ENCODE measurements at places on chromosomes 5 and 9. TPM values are rescaled to one million over a fixed set of nuclear protein-coding genes. Genes with fewer than 3 reads are reported as not detected.

- H3K27ac ChIP-seq = peak overlapping the region; percentile 94
- no peak for DNase-seq
- no peaks in the 10 kb centered on the region for H3K36me3 ChIP-seq
- H3K4me3 ChIP-seq = peak overlapping the region; percentile 82
- H3K4me1 ChIP-seq = no peaks in the 10 kb centered on the region
Measured at GRCh38 chr9:68780380-68780712, 75.3 kb downstream of the PIP5K1B start.

DNA sequence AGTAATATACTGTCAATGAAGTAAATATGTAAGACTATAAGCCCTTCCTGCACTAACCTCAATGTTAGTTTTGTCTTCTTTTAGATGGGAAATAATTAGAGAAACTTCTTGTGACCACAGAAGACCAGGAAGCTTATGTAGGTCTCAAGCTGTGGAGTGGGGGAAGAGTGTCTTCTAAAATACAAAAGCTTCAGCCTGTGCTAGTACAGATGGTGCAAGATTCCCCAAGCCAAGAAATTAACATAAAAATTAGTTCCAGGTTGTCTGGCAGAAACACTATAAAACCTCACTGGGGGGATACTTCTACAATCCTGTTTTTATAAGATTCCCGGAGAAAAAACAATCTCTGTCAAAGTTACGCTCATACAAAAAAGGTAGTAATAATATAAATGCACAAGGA is 103.6 kb downstream of the FNBP1 start:
- H3K27me3 ChIP-seq = no peaks in the 10 kb centered on the region
- H3K4me1 ChIP-seq = peaks cover 65% of the 10 kb centered on the region
- no peak overlapping the region for H3K4me3 ChIP-seq
- peak overlapping the region; percentile 82 for H3K27ac ChIP-seq

GRCh38 chr5:1405121-1405520 is 40.1 kb downstream of the SLC6A3 start:
- peak; percentile 51 for DNase-seq
- H3K27me3 ChIP-seq = peaks cover 5% of the 10 kb centered on the region
- H3K4me3 ChIP-seq = no peak overlapping the region
- H3K36me3 ChIP-seq = no peaks in the 10 kb centered on the region

Gene ARHGEF37
- 7.2 TPM for polyA plus RNA-seq

Gene SCGB3A2
- not detected for polyA plus RNA-seq

DNA sequence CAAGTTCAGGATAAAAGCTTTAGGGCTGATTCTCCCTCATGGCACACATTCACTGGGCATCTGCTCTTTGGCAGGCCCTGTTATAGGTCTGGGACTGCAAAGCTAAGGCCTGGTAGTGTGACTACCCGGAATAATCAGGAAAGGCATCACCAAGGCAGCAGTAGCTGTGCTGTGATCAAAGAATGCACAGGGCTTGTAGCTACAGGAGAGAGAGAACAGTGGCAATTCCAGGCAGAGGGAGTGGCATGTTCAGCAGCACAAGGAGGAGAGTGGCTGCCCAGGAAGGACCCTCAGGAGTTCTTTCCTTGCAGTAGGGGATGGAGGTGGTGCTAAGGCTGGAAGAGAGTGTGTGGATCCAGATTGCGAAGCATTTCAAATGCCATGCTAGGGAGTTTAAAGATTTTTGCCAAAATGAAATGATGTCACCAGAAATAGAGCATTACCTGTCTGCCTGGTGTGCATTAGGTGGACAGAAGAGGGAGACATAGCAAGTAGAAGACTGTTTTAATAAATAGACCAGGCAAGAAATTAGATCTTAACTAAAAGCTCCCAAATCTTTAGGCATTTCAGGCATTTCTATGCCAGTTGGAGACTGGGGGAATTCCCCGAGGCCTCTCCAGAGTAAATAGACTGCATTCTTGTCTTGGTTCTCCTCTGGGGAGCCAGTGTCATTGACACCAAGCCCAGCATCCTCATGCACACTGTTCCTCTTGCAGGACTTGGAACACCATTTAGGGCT is 69.1 kb downstream of the GPR21 start:
- DNase-seq = no peak
- no peak overlapping the region for H3K27ac ChIP-seq

DNA sequence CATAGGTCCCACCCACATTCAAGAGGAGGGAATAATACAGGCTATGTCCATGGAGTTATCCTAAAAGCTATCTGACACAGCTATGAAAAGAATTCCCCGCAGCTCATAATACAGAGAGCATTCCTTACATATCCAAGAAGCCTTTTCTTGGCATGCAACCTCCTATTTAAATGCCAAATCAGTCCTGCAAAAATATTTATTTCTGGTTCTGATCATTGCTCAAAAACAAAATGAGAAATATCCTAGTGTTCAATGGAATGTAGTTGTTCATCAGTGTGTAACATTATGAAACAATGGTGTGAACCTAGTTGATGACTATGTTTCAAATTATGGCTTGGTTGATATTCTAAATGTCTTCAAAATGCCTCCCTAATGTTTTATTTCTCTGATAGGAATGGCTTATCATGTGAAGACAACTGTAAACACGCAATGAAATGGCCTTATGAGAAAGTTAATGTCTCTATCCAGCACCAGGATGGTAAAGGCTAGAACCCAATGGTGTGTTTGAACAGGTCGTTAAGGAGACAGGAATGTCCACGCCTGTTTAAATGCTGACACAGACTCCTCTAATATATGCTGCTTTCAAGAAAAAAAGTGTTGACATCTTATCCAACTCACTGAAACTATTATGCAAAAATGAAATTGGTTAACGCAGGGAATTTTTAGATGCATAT is 126.7 kb upstream of the CDH6 start:
- no peaks in the 10 kb centered on the region for H3K36me3 ChIP-seq
- no peak for DNase-seq
- H3K4me1 ChIP-seq = peaks cover 5% of the 10 kb centered on the region
- H3K27me3 ChIP-seq = no peaks in the 10 kb centered on the region
- no peak overlapping the region for H3K4me3 ChIP-seq
